Progenitor cell of endocrine pancreas (in vitro differentiated cells): ENCODE measurements at places on chromosomes 12 and 14. TPM values are rescaled to one million over a fixed set of nuclear protein-coding genes. Genes with fewer than 3 reads are reported as not detected.

DNA sequence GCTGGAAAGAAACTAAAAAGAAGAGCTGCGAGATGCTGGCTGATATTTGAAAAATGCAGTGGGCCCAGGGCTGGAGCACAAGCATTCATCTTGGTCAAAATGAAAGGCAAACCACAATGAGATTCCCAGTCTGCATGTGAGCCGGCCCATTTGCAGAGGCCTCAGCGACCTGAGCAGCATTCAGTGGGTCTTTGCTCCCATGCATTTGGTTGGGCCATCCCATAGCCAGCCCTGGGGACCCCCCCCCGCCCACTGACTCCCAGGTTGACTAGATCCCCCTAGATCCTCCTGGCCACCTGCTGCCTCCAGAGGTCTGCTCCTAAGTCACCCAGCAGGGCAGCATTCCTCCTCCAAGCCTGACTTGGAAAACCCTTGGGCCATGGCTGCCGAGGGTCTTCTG, 59.8 kb downstream of the PRMT8 start:
- peak; percentile 8 for DNase-seq

GRCh38 chr14:101460521-101460920, 100.8 kb upstream of the DIO3 start:
- DNase-seq, result no peak

DNA sequence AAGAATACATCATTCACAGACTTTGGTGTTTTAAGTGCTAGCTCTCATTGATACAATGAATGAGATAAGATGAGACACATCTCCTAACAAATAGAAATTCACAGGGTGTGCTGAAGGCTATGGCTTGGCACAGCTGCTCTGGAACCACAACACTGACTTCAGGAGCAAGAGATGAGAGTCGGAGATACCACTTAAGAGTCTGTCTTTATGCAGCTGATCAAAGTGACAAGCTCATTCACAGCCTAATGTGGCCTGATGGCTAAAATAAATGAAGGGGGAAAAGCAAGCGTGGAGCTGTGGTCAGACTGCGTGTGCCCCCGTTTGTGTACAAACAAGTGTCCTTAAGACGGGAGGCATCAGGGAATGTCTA, 29.7 kb upstream of the FAM181A start:
- no peak for DNase-seq

Gene SLC35F4
- 0.14 TPM in 1 of 2 replicates, not detected in the other for total RNA-seq

DNA sequence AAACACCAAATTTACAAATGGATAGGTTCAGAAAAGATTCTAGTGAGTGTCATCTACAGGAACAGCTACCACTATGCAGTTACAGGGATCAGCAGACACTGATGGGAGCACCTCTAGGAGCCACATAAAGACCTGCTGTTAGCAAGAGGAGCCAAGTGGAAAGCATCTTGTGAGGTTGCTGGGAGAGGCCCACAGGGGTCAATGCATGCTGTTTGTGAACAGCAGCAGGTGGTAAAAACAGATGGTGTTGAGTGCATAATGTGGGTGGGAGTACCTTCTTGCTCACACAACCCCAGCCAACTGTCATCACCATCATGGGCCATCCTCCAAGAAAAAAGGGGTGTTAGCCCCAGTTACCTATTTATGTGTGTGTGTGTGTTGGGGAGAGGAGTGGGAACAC, 215.2 kb upstream of the SSTR1 start:
- DNase-seq, result no peak

DNA sequence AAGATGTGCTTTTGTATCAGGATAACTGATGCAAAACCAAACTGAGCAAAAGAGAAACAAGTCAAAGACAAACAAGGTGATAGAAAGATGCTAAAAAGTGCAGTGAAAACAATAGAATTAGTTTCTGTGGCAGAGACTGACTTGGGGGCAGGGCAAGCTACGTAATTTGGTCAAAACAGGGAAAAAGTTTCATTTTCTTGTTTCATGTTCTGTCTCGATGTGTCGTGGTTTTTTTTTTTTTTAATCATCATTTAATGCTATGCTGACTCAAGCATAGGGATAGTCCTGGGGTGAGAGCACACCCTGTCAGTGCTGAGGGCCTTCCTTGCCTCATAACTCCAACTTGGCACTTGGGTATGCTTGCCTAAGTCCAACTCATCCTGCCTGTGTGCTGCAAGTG, 144.1 kb upstream of the PTPRQ start:
- no peak for DNase-seq

GRCh38 chr12:48276621-48277020, 73.5 kb upstream of the OR10AD1 start:
- DNase-seq, result no peak

Gene TAS2R43
- total RNA-seq, result 1.2 and 1.9 TPM in 2 replicates

DNA sequence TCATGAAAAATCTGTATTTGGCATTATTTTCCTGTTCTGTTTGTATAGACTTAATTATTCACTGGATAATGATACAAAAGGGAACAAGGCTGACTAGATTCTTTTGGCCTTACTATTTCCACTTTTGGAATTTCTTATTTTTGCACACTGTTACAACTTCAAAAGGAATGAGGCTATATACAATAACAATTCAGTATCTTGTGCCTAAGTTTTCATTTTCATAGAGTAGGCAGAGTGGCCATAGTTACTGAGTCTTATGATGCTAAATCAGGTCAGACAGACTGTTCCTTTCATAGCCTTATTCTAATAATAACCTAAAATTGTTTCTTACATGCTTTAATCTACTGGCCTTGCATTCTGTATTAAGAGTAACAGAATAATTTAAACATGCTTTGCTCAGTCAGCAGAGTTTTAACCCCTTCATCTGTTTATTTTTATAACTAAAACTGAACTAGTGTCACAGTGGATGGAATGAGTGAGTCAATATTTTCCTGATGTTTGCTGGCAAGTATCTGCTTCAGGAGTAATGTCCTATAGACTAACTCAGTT, 10.5 kb downstream of the TTC8 start:
- no peak for DNase-seq

Gene BICDL1
- total RNA-seq, result 11.1 and 11.7 TPM in 2 replicates

Gene LMNTD1
- total RNA-seq, result not detected in 2 replicates

DNA sequence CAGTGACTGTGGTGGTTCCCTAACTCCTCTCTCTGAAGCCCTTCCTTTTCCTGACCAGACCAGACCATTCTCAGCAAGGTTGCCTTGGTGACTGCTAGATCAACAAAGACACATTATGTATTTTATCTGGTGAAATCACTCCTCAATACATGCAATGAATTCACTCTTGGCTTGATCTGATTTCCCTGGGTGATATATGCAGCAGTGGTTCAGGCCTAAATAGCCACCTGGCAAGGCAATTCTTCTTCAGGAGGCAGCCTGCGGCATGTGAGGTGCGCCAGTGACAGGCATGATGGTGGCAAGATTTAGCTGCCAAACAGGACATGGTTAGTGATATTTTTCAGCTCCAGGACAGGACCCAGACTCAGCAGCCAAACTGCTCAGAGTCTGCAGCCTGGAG, 350.3 kb upstream of the CCDC196 start:
- DNase-seq, result no peak

- no peak for DNase-seq
These were observed 264.3 kb downstream of the PRKD1 start for GRCh38 chr14:29663281-29663801.

Gene GALNT9
- 0.24 and 0.36 TPM in 2 replicates for total RNA-seq

Gene NRL
- total RNA-seq, result 2.3 and 2.8 TPM in 2 replicates

GRCh38 chr12:53510181-53510812, 3.0 kb upstream of the NPFF start:
- DNase-seq, result no peak

DNA sequence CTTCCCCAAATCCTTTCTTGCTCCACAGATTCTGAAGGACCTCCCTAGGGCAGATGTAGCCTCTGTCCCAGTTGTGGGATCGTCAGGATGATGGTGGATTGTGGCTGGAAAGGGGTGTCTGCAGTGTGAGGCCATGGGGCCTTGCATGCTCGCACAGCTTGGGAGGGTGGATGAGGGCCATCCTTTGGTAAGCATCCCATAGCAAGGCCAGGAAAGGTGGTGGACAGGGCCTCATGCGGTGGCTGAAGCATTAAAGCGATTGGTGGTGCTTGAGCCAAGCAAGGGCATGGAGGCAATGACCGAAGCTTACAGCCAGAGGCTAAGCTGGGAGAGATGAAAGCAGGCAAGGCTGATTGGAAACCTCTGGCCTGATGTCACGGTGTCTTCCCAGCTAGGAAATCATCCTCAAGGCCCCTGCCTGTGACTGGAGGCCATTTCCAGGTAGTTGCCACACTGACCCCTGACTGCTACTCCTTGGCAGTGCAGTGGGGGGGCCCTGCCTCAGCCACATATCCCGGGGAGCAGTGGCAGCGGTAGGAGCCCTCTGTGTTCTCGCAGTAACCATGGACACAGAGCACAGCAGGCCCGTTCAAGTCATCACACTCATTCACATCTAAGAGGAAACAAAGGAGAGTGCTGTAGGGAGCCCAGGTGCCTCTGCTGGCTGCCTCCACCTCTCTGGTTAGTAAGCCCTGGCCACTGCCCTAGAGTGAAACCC, 7.0 kb downstream of the ISCA2 start:
- no peak for DNase-seq

GRCh38 chr14:66403183-66403582, 83.0 kb upstream of the CCDC196 start:
- no peak for DNase-seq

DNA sequence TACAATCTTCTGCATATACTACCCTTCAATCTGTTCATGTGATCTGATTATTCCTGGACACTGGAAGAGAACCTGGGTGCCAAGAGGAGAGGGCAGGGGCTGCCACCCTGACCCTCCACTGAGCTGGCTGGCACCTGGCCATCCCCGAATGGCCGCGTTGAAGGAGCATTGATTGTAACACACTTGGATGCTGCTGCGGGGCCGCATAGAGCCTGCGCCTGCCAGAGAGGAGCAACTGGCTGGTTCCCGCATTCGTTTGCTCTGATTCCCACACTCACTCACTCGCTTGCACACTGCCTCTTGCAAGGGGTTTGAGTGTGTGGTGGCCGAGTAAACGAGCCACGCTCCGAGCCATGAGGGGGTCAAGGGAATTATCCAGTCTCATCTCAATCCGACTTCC, 32.4 kb downstream of the PSEN1 start:
- DNase-seq, result no peak

Gene ALG10B
- 8.9 and 10.8 TPM in 2 replicates for total RNA-seq

DNA sequence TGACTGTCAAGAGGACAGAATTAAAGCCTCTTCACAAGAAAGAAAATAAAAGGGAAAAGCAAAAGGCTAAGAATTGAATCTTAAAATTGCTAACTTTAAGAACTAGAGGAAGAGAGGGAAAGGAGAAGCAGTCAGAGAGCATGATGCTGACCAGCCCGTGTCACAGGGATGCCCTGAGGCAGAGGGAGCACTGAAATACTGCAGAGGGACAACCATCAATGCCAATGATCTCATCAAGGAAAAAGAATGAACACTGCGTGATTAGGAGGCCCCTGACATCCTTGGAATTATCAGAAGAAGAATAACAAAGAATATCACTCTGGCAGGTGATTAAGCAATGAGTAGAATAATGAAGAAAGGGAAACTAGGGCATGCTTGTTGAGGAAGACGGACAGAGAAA, 252.2 kb upstream of the GRIP1 start:
- no peak for DNase-seq

GRCh38 chr12:123763093-123763492, 992 bp downstream of the DNAH10 start:
- DNase-seq, result no peak

- no peak for DNase-seq
These were observed 62.8 kb upstream of the SLC38A4 start for GRCh38 chr12:46888568-46888967.

GRCh38 chr12:92434607-92435025, 268.2 kb upstream of the PLEKHG7 start:
- DNase-seq, result no peak

- no peak for DNase-seq
These were observed 135.7 kb upstream of the ATXN7L3B start for GRCh38 chr12:74401966-74402365.

DNA sequence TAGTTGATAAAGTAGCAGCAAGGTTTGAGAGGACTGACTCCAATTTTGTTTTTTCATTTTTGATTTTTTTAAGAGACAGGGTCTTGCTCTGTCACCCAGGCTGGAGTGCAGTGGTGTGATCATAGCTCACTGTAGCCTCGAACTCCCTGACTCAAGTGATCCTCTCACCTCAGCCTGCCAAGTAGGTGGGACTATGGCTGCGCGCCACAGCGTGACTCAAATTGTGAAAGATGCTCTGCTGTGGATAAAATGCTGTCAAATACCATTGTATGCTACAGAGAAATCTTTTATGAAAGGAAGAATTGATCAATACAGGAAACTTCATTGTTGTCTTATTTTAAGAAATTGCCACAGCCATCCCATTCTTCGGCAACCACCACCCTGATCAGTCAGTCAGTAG, 48.3 kb downstream of the SCN8A start:
- no peak for DNase-seq

DNA sequence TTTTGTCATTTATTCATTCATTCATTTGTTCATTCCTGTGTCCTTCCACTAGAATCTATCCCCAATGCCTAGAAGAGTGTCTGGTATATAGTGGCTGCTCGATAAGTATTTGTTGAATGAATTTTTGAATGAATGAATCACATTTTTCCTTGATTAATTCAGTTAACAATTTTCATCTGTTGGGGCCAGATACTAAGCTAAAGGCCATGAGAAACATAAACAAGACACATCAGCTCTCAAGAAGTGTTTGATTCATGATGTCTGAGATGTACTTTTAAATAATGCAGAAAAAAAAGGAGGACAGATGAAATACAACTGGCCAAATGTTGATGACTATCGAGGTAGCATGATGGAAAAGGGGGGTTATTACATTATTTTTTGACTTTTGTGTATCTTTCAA, 48.1 kb upstream of the TMED10 start:
- no peak for DNase-seq

DNA sequence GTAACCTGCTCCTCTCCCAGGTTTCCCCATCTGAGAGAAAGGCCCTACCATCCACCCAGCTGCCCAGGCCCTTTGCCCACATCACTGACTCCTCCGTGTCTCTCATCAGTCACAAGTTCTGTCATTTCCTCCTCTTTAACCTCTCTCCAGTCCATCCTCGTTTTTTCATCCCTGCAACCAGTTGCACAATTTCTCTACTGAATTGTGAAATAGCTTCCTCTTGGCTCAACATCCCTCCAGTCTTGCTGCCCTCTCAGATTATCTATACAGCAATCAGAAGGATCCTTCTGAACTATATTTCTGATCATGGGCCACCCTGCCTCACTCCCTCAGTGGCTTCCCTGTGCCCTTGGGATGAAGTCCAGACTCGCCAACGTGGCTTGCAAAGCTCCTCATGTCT, 6.8 kb downstream of the FAM161B start:
- no peak for DNase-seq

DNA sequence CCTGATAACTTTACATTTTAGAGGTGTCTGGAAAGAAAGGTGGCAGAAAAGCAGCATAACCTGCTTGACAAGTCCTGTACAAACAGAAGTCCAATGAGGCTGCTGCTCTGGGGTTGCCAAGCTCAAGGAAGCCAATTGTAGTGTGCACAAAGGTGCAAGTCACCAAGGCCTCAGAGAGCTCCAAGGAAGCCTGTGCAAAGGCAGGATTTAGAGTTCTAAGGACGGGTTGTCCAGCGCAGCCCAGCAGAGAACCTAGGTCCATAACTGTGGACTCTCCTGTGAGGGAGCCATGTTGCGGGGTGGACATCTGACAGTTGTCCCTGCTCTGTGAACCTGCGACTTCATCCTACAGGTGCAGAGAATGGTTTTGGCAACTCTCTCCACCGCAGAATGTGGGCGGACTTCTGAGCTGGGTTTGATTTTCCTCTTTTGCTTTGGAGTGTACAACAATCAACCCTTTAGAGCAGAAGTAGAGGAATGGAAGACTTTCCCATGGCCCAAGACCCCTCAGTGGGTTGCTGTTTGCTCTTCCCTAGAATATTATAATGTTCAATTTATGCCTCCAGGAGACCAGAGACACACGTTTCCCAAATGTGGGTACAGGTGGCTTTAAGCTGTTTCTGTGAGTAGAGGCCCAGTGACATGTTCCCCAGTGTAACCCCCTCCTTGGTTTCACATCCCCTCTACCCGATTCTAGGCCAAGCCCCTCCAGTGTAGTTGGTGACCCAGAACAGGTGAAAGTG, 81.0 kb downstream of the ETV6 start:
- peak; percentile 61 for DNase-seq
